ENCODE measurements at places on chromosomes 2 and 18.

- peak; percentile 92 for DNase-seq
Measured at GRCh38 chr2:42927334-42928160, 135.2 kb upstream of the HAAO start.

DNA sequence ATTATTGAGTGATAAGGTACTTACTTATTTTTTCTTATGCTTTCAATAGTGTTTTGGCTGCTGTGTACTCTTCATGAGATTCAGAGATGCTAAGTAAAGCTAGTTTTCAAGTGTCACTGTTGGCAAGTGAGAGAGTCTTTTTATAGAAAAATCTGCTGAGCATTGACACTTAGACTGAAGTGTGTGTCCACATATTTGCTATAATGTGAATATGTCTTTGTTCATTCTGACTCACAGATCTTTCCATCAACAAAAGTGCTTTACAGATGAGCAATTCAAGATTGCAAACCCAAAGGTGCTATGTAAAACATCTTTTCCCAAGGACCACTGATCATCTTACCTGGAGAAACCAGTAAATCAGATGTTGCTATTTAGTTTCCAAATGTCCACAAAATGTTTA is 410.6 kb upstream of the FIGN start:
- no peak for DNase-seq

DNA sequence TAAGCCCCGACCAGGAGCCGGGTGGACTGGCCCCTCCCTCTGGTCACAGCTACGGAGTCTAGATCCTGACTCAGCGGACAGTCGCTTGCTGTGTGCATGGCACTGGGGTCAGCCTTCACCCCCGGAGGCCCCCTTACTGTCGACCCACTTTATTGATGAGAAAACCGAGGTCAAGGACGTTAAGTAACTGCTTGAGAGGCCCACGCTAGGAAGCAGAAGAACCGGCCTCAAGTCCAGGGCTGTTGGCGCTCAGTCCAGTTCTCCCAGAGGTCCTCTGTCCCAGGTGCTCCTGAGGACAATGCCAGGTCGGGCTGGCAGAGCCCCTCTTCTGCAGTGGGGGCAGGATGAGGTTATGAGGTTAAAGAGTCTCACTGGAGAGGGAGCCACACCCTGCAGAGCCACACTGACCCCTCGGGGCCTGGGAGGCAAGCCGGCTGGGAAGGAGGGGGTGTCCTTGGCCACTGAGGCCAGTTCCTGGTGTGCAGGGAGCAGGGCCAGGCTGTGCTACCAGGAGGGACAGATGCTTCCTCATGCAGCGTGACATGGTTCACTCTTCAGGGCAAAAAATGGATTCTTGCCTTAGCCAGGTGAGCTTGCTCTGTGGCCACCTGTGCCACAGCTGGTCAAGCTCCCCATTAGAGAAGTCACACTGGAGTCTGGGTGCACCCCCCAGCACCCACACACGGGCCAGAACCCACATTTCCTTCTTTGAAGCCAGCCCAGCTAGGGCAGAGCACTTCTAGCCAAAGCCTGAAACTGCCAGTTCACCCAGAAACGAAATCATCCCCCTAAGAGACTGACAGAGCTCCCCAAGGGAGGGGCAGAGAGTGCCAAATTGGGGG is 47.3 kb upstream of the HPCAL1 start:
- no peak for DNase-seq

GRCh38 chr2:105887256-105887655 is 142.5 kb downstream of the NCK2 start:
- no peak for DNase-seq

GRCh38 chr2:166117491-166117890 is 10.3 kb downstream of the SCN1A start:
- no peak for DNase-seq

GRCh38 chr2:53740170-53740569 is 27.4 kb upstream of the CHAC2 start:
- DNase-seq, result no peak

DNA sequence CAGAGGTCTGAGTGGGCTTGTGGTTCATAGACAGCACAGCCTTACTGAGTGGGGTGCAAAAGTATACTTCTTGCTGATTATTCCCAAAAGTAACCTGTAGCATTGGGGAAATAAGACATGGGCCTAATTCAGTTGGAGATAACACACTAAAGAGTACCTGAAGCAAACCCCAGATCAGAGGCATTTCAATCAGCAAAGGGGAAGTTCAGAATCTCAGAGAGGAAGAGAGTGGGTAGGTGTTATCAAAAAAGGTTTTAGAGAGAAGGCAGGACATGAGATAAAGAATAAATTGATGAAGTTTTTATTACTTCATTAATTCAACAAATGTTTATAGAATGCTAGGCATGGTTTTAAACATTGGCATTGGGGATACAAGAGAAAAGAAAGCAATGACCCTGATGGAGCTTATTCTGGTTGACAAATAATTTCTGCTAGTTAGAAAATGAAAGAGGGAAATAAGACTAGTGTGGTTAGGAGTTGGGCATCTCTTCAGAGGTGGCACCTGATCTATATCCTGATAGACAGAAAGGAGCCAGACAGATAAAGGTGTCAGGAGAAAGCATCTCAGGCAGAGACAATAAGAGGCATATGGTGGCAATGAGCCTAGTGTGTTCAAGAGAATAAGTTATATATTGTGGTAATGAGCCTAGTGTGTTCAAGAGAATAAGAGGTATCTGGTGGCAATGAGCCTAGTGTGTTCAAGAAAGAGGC is 153.8 kb upstream of the SETBP1 start:
- DNase-seq, result no peak

DNA sequence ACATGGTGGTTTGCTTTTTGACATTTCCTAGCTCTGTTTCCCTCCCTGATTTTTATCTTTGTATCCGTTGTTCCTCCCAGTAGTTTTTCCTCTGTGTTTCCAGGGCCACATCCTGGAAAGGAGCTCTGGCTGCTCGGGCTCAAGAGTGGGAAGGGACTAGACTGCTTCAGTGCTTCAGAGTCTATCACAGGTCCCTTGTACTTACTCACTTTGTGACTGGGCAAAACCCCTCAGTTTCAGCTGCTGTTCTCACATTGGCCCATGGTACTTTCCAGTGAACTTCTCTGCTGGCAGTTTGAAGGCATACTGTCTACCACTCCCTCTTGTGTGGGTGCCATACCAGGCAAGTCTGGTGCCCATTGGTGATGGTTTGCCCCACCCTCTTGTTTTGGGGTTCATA is 7.5 kb upstream of the STAMBP start:
- DNase-seq, result no peak

DNA sequence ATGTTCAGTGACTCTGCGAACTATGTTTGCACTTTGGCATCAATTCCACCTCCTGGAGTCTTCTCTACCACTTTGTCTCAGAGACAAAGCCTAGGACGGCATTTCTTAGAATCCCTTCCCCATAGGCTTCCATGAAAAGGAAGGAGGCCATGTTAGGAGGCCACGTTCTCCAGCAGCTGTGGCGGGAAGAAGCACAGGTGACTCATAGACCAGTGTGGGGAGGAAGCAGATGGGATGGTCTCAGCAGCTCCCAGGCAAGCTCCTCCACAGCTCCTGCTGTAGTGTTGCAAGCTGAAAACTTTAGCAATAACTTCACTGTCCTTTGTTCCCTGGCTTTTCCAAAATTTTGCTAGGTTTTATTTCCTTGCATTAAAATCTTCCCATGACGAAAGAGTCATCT is 781.3 kb upstream of the ID2 start:
- DNase-seq, result no peak

DNA sequence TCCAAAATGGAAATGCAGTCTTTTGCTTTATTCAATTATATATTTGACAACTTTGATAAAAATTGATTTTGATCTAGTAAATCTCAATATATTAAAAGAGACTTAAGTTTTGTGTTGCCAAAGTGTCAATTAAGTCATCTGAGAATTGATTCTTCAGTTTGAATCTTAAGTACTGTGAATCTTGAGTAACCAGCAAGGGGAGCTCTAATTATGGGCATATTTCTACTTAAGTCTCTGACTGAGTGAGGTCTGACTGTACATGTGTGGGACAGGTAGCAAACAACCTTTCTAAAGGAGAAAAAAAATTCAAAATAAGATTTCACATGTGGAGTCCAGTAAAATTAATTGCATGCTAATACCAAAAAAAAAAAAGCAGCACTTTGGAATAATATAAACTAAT is 503.7 kb upstream of the SLC8A1 start:
- DNase-seq, result no peak

DNA sequence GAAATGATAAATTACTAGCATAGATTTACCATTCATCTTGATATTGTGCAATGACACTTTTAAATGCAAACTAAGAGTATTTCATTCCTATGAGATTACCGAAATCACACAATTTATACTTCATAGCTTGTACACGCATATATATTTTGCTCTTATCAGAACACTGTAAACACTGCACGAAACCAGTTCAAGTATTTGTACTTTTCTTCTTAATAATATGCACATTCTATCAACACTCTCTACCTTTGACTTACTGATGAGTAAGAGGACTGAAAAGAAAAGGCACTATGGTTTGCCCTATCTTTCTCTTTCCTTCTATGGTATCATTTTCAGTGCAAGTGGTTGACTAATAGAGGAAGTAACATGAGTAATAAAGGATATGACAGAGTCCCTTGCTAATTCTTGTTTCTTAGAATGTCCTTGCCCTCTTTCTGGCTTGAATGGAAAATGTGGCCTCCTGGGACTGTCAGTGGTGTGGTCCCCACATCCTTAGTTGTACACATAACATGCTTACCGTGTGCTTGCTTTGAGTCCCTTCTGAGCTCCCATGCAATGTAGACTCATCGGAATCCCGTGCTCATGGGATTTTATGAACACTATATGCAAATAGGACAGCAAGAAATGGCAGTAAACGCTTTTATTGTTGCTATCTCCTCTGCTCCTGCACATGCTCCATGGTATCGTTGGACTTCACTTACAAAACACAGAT is 363.5 kb upstream of the TNP1 start:
- DNase-seq, result peak; percentile 88

- DNase-seq, result no peak
Measured at GRCh38 chr18:51255693-51256092, 58.2 kb upstream of the MEX3C start.

DNA sequence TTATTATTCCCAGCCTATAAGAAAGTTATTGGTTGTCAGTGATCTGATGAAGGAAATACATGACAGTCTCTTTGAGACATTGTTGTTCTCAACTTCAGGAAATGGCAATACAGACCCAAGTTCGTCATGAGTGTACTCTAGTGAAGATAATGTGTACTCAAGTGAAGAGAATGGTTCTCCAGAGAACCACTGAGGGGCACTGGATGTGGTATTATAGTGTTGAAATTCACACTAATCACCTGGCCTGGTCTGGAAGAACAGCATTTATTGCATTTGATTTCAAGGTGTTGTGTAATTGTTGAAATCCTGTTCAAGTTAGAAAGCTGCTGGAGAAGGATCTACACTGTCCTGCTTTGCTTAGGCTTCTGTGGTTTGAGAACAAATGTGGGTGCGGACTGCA is 23.4 kb upstream of the OTX1 start:
- no peak for DNase-seq

DNA sequence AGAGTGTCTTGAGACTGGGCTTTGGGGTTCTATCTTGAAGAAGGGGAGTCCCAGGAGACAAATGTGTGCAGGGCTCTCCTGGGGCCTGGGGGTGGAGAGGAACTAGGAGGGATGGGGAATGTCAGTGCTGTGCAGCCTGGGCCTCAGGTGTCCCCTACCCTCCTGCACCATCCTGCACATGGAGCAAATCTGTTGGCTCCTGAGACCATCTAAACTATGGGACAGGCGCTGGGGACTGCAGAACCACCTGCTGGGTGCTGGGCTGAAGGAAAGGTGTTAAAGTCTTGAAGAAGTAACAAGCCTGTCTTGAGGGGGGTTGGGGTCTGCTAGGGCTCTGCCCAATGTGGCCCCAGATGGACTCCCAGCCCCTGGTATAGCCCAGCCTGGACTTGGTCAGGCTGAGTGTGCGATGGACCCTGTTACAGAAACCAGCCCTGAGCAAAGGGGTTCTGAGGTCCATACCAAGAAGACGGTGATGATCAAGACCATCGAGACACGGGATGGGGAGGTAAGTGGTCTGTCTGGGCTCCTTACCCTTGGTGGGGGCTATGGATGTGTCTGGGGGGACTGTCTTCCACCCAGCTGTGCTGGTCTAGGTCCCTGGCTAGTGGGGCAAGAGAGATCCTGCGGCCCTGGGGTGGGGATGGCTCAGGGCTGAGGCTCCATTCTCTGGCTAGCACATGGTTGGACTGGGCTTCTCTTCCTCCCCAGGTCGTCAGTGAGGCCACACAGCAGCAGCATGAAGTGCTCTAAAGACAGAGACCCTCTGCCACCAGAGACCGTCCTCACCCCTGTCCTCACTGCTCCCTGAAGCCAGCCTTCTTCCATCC is 7.3 kb downstream of the DES start:
- no peak for DNase-seq

GRCh38 chr2:120559401-120559800 is 176.3 kb upstream of the GLI2 start:
- DNase-seq, result no peak

GRCh38 chr2:165633431-165633830 is 160.6 kb downstream of the GALNT3 start:
- DNase-seq, result no peak

All from pulmonary artery endothelial cell (primary cell).